Kidney (tissue), 22 donors: ENCODE measurements at places on chromosomes 6 and 20. TPM values are rescaled to one million over a fixed set of nuclear protein-coding genes. Genes with fewer than 3 reads are reported as not detected.

GRCh38 chr6:68634726-68635411 lies at the start of gene ADGRB3:
Gene ADGRB3, plus strand, starts transcription at chr6:68635282. Its CDS starts 3,394 bp downstream, at chr6:68638676.
- peaks cover 8% of the 10 kb centered on the region for H3K27me3 ChIP-seq
- H3K4me3 ChIP-seq, result peak within 1 kb of the TSS; percentile 81
- H3K36me3 ChIP-seq, result no peaks in the 10 kb centered on the region
- peak; percentile 95 for DNase-seq
- H3K4me1 ChIP-seq, result peaks cover 2% of the 10 kb centered on the region
- H3K27ac ChIP-seq, result peak within 1 kb of the TSS; percentile 5

DNA sequence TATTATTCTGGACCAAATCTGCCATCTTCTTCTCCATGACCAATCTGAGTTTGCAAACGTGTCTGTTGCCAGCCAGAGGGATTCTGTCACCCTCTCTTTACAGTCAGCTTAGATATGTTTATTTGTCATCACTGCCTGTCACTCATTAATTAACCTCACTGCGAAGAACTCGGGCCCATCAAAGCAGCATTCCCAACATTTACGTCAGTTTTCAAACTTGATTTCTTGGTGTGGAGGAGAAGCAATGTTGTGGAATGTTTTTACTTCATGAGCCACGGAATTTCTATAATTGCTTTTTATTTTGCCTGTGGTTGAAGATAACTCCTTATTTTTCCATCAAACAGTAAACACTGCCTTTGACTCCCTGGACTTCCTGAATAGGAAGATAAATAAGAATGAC lies 91.8 kb upstream of the CNKSR3 start:
- H3K4me1 ChIP-seq, result no peaks in the 10 kb centered on the region
- H3K4me3 ChIP-seq, result no peak overlapping the region
- H3K27ac ChIP-seq, result no peak overlapping the region
- peak; percentile 56 for DNase-seq
- no peaks in the 10 kb centered on the region for H3K27me3 ChIP-seq
- H3K36me3 ChIP-seq, result no peaks in the 10 kb centered on the region

GRCh38 chr6:89145956-89146717 lies at the start of gene PM20D2:
Gene PM20D2, plus strand, starts transcription at chr6:89146055. Its CDS starts 90 bp downstream, at chr6:89146145.
- H3K4me1 ChIP-seq, result no peaks in the 10 kb centered on the region
- peak within 1 kb of the TSS; percentile 93 for H3K4me3 ChIP-seq
- DNase-seq, result peak; percentile 85

Gene CST4
- total RNA-seq, result not detected

Gene LY86
- total RNA-seq, result 6.1 TPM
